ENCODE measurements at places on chromosomes 2 and 18.

- DNase-seq = no peak
Measured at GRCh38 chr2:6674381-6674780, 191.3 kb downstream of the CMPK2 start.

GRCh38 chr2:105432749-105433148, 33.9 kb upstream of the FHL2 start:
- no peak for DNase-seq

- DNase-seq = peak; percentile 34
Measured at GRCh38 chr2:96485751-96486651, 19.2 kb downstream of the NEURL3 start.

GRCh38 chr2:7593360-7593759, 676.1 kb downstream of the RNF144A start:
- no peak for DNase-seq

DNA sequence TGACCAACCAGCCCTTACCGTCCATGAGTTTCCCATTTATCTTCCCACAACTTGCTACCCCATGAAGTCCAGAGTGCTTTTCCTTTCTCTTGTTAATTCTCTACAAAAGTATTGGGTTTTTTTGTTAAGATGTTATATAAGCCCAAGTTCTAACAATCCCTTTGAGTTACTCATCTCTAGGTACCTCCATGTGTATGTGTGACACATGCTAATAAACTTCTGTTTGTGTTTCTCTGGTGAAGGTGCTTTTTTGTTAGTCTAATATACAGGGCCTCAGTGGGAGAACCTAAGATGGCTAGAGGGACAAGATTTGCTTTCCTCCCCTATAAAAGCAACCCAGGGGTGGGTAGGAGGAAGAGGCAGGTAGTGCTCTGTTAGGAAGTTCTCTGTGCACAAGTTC, 31.8 kb upstream of the RMDN2 start:
- no peak for DNase-seq

GRCh38 chr2:226063704-226064440, 664.4 kb downstream of the NYAP2 start:
- DNase-seq = peak; percentile 46

DNA sequence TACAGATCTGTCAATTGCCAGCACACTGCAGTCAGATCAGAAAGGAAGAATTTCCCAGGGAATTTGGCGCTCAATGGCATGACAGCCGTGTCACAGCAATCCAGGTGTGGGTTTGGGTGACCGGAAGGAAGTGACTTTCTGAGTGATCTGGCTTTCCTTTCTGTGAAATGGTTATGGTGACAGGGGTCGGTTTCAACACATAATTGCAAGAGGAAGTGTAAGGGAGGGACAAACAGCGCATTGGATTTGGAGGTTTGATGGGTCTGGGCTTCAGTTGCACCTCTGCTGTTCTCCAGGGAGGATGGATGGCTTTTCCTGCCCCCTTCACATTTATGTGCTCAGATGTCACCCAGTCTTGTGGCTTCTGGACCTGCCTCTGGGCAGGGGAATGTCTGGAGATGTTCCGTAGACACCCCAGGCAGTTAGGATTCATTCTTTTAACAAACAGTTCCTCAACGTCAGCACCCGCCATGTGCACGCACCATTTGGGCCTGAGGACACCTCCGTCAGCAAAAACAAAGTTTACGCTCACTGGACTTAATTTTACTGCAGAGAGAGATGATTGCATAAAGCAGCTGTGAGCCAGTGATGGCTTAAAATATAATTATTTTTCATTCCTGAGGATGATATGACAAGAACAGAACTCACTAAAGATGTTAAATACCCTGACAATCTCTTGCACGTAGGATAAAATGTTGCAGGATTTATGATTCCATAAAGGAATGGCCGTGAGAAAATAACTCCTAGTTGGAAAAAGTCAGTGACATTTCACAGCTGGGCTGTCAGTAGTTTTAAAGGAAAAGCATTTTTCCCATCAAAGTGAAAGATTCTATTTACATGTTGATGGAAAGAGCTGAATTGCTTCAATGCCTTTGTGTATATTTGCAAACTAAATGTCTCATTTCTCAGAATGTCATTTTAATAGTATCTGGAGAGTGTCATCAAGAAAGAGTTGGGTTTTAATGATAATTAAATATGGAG, 36.9 kb downstream of the MBP start:
- DNase-seq = no peak

- DNase-seq = no peak
Measured at GRCh38 chr2:47896450-47896968, 9.8 kb downstream of the FBXO11 start.

- DNase-seq = no peak
Measured at GRCh38 chr2:176934131-176934530, 278.5 kb upstream of the HNRNPA3 start.

DNA sequence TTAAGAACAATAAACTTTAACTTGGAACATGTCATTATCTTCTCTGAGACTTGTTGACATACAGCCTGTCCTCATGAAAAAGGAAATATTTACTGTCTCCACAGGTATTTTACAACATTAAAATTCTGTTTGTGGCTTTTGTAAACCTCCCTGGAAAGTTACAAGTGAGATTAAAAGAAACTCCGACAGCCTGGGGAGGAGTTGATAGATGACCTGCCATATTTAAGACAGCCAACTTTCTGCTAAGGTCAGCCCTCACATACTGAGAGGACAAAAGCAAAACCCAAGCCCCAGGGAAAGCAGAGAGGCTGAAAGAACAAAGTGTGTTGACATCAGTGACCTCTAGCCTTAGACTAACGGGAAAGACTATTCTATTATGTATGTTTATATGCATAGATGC, 350.2 kb downstream of the RIT2 start:
- no peak for DNase-seq

DNA sequence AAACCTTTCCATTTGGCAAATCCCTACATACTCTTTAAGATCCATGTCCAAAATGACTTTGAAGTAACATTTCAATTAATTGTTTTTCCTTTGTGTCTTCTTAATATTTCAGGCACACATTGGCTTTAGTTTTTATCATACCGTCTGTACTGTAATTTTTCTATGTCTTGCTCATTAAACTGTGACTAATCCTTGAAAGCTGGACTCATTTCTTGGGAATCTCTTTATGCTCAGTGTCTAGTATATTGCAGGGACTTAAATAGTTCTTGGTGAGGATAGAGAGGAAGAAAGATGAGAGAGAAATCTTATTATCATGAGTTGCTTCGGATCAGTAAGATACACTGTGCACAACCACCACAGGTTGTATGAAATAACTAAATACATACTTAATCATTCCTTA, 448.3 kb upstream of the ST6GAL2 start:
- DNase-seq = no peak

DNA sequence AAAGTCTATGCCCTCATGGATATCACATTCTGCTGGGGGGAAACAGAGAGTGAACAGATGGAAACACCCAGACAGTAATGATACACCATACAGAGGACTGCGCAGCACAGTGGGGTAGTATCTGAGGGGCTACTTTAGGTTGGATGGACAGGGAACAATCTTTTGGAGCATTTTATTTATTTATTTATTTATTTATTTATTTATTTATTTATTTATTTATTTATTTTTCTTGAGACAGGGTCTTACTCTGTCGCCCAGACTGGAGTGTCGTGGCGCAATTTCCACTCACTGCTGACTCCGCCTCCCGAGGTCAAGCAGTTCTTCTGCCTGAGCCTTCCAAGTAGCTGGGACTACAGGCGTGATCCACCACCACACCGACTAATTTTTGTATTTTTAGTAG, 89.2 kb downstream of the TGOLN2 start:
- DNase-seq = no peak

Measured in AG04449 (cell line).